ENCODE measurements at places on chromosomes 11 and 22. TPM values are rescaled to one million over a fixed set of nuclear protein-coding genes. Genes with fewer than 3 reads are reported as not detected.
A peak's percentile ranks its signal among the peaks of the same experiment; 100 is the strongest.

- H3K4me3 ChIP-seq: no peak overlapping the region
- no peaks in the 10 kb centered on the region for H3K27me3 ChIP-seq
- H3K27ac ChIP-seq: peak overlapping the region; percentile 33
Observed at GRCh38 chr22:42178910-42179519, 48.4 kb upstream of the CYP2D6 start.

- H3K27me3 ChIP-seq: no peaks in the 10 kb centered on the region
- 0 out of 2 replicates have a peak, but pooled peaks cover 4% of the 10 kb centered on the region for H3K4me1 ChIP-seq
- DNase-seq: peak; percentile 63
- H3K36me3 ChIP-seq: no peaks in the 10 kb centered on the region
Observed at GRCh38 chr11:61587951-61588727, 7.3 kb upstream of the SYT7 start.

DNA sequence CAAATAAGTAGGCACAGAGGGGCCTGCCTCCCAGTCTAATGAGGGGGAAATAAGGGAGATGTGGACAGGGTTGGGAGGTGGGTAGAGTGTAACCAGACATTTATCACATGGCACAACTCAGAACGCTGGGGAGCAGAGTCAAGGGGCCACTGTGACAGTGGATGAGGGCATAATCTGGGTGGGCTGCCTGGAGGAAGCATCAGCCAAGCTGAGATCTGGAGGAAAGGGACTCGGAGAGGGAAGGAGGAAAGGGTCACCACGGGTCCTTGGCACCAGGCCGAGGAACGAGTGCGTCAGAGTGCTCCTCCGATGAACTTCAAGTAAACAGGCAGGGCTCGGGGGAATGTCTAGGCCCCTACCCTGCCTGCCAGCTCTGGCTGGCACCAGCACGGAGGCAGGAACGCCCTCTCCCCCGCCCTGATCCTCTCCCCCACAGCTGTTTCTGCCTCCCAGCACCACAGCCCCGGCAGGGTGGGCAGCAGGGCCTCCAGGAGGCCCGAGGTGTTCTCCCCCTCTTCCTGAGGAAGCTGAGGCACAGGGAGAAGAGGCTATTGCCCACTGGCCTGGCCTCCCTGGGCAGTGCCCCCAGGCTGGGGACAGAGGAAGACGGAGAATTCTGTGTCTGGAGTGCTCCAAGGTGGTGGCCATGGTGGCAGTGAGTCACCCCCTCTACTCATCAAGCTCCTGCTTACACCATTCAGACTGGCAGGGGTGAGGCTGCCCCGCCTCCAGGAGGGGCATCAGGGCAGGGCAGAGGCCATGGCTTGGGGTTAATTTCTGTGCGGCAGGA is 4.2 kb downstream of the ALDH3B1 start:
- H3K4me3 ChIP-seq: peak overlapping the region; percentile 22
- no peaks in the 10 kb centered on the region for H3K27me3 ChIP-seq
- DNase-seq: peak; percentile 88
- peaks cover 50% of the 10 kb centered on the region for H3K4me1 ChIP-seq
- H3K27ac ChIP-seq: peak overlapping the region; percentile 99

DNA sequence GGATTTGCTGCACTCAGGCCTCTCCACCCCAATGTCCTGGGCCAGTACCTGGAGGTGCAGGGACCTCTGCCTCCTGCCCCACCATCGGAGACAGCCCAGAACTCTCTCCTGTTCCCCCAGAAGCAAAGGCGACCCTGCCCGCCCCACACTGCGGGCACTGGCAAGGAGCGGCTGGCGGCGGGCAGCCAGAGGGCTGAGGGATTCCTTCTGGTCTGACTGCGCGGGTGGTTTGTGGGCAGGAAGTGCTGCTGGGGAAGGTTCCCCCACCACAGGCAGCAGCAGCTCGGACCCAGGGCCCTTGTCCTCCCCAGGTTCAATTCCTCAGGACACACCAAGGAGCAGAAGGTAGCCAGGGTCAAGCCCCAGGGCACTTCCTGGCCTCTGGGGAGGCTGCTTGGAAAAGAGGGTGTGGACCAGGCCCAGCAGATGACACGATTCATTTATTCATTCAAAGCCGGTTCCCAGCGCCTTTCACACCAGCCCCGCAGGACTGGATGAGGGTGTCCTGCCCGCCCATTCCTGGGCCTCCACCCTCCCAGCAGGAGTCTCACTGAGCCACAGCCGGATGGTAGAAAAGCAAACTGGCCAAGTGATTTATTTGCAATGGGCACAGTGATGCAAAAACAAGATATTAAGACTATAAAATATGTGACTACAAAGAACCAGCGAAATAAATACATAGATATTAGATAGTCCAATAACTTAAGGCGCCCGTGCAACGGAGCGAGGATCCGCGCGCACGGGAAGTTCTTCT is 1.2 kb downstream of the PHLDA2 start:
- H3K4me1 ChIP-seq: peaks cover 9% of the 10 kb centered on the region
- no peaks in the 10 kb centered on the region for H3K27me3 ChIP-seq
- peak overlapping the region; percentile 66 for H3K27ac ChIP-seq
- peak overlapping the region; percentile 78 for H3K4me3 ChIP-seq
- H3K36me3 ChIP-seq: no peaks in the 10 kb centered on the region

The CCDC116 gene
- polyA plus RNA-seq: 0.10 TPM
